ENCODE measurements at places on chromosomes 2 and 18.

DNA sequence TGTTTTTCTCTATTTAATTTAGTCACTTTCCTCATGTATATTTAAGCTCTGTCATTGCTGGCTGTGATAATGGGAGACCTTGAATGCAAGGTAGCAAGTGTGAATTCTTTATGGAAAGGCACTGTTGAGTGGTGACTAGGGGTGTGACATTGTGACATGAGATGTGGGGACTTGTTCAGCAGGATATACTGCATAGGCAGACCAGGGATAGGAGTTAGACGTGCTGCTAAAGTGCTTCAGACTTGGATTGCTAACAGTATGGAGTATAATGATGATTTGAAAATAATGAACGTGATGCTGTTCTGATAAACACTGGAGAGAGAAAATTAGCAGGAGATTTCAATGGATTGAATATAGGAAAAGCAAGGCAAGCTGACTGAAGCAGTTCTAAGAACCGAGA is 135.1 kb downstream of the NCOA1 start:
- DNase-seq: no peak
- no peak overlapping the region for H3K4me3 ChIP-seq
- no peaks in the 10 kb centered on the region for H3K36me3 ChIP-seq
- H3K27ac ChIP-seq: no peak overlapping the region
- peaks cover under 1% of the 10 kb centered on the region for H3K4me1 ChIP-seq

DNA sequence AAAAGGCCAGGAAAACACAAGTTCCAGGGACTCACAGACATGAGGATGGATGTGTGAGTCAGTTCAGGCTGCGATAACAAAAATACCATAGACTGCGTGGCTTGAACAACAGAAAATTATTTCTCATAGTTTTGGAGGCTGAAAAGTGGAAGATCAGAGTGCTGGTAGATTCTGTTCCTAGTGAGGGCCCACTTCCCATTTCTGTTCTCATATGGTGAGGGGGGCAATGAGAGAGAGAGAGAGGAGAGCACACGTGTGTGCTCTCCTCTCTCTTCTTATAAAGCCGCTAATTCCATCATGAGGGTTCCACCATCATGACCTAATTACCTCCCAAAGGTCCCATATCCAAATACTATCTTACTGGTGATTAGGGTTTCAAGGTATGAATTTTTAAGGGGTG is 23.0 kb downstream of the KLHL14 start:
- H3K27me3 ChIP-seq: no peaks in the 10 kb centered on the region
- DNase-seq: no peak
- no peak overlapping the region for H3K27ac ChIP-seq
- H3K36me3 ChIP-seq: no peaks in the 10 kb centered on the region

DNA sequence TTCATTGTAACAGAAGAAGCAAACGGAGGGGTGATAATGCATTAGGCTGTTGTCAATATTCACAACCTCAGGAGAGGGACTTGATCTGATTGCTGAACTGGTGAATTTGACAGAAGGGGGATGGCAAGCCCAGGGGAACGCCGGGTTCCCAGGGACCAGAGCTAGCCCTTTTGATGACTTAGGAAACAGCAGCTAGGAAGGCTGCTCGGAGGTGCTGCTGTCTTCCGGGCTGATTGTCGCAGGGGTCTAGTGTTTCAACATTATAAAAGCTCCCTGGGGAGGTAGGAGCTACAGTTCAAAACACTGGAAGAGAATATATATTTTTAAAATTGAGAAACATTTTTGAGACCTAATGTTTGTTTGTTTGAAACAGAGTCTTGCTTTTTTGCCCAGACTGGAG is 47.3 kb downstream of the CD8B2 start:
- H3K36me3 ChIP-seq: no peaks in the 10 kb centered on the region
- peaks cover 26% of the 10 kb centered on the region for H3K4me1 ChIP-seq
- H3K27me3 ChIP-seq: no peaks in the 10 kb centered on the region
- no peak overlapping the region for H3K27ac ChIP-seq

- H3K36me3 ChIP-seq: no peaks in the 10 kb centered on the region
- peaks cover 10% of the 10 kb centered on the region for H3K4me1 ChIP-seq
- H3K27me3 ChIP-seq: no peaks in the 10 kb centered on the region
- no peak for DNase-seq
Observed at GRCh38 chr18:74429096-74429495, 28.0 kb downstream of the DIPK1C start.

DNA sequence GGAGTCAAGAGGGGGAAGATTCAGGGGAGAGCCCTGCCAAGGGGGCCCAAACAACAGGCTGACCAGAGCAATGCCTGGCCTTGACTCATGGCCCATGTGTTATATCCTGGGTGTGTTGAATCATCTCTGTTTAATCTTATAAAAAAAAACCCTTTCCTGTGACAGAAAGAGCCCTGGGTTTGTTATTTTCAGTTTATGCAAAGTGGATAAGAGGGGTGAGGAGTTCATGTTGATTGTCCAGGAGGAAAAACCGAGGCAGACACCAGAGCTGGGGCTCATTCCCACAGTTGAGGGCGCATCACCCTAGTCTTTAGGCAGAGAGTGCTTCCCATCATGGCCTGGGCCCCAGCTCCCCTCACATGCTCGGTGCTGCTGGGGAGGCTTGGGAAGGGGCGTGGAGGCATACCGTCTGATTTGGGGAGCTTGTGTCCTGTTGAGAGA is 30.9 kb upstream of the IL37 start:
- H3K4me3 ChIP-seq: no peak overlapping the region
- H3K4me1 ChIP-seq: no peaks in the 10 kb centered on the region
- H3K27me3 ChIP-seq: no peaks in the 10 kb centered on the region

DNA sequence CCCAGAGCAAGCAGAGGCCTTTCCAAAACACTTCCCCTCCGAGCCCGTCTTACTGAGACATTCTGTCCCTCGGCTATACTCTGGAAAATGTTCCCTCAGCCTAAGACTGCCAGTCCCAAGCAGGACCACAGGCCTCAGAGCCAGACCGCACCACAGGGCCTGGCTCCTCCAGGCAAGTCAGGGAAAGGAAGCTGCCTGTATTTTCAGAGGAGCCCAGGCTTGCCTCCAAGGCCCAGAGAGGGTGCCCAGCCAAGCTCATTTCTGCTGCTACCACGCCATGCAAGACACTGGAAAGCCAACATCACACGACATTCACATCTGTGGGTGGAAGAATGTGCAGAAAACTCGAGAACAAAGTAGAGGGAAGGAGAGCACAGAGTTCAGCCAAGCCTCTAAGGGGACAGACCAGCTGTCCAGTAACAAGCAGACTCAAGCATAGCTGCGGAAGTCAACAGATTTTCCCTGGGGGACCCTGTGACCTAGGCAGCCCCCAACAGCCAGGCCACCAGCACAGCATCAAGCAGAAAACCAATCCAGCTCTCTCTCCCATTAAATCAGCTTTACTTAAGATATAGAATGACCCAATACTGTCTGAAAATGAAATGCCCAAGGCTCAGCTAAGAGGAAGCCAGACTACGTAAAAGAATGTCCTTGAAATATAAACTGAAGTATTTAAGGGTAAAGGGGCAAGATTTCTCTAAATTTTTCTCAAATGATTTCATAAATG is 123.9 kb downstream of the ZFP36L2 start:
- no peak for DNase-seq
- peaks cover 55% of the 10 kb centered on the region for H3K4me1 ChIP-seq
- H3K27me3 ChIP-seq: no peaks in the 10 kb centered on the region
- H3K4me3 ChIP-seq: no peak overlapping the region

DNA sequence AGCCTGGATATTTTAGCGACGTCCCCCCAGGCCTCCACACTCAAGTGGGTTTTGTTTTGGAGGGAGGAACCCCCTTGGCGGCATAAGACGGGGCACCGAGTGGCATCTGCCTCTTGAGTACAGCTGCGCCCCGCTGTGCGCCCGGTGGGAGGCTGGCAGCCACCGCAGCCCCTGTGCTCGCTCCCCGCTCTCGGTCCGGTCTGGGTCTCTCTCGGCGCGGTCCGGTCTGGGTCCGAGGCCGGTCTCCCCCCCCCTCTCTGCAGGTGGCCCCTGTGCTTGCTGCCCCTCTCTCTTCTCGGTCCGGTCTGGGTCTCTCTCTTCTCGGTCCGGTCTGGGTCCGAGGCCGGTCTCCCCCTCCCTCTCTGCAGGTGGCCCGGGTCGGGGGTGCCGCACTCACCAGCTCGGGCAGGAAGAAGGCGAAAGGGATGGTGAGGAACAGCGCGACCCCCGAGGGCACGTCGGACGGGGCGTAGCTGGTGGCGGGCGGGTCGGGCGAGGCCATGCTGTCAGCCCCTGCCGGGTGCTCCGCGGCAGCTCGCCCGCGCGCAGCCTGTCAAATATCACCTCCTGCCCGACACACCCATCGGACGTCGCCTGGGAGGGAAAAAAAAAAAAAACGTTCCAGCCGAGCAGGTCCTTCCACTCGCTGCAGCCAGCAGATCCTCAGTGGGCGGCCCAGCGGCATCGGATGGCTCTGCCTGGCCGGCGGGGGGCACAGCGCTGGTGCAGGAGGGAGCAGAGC is at the start of gene MALL:
Gene MALL (minus strand): TSS at position 532 of the 742 bp plus-strand sequence. CDS start 30 bp downstream, at position 502.
- no peaks in the 10 kb centered on the region for H3K36me3 ChIP-seq
- peak; percentile 54 for DNase-seq
- H3K4me3 ChIP-seq: peak within 1 kb of the TSS; percentile 57
- no peak within 1 kb of the TSS for H3K27ac ChIP-seq
- H3K4me1 ChIP-seq: no peaks in the 10 kb centered on the region
- peaks cover 60% of the 10 kb centered on the region for H3K27me3 ChIP-seq

- H3K27me3 ChIP-seq: peaks cover 18% of the 10 kb centered on the region
- H3K4me1 ChIP-seq: no peaks in the 10 kb centered on the region
- no peak overlapping the region for H3K4me3 ChIP-seq
- H3K27ac ChIP-seq: no peak overlapping the region
- DNase-seq: peak; percentile 63
- peaks cover 8% of the 10 kb centered on the region for H3K36me3 ChIP-seq
Observed at GRCh38 chr2:117832905-117833613, 18.6 kb downstream of the DDX18 start.

DNA sequence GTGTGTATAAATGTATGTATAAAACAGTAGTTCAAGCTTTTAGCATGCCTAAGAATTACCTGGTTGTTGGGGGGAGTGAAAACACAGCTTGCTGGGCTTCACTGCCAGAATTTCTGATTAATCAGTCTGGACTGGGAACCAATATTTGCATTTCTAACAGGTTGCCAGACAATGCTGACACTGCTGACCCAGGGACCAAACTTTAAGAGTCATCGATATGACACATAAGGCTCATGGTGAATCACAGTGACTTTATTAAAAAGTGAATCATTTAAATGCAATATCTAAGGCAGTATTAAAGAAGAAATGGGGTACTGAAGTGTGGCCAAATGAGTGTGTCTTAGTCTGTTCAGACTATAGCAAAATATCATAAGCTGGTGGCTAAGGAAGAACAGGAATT is 195.9 kb upstream of the DTNA start:
- H3K27me3 ChIP-seq: no peaks in the 10 kb centered on the region
- peaks cover 7% of the 10 kb centered on the region for H3K4me1 ChIP-seq
- no peak for DNase-seq
